ENCODE measurements at places on chromosomes 16 and 17.
A peak's percentile ranks its signal among the peaks of the same experiment; 100 is the strongest.

- no peak for DNase-seq
Observed at GRCh38 chr17:47969930-47970724, 786 bp upstream of the CDK5RAP3 start.

GRCh38 chr16:67451704-67452435, 20.9 kb downstream of the HSD11B2 start:
- DNase-seq: peak; percentile 36

- DNase-seq: no peak
Observed at GRCh38 chr17:2440930-2441329, 40.1 kb upstream of the MNT start.

DNA sequence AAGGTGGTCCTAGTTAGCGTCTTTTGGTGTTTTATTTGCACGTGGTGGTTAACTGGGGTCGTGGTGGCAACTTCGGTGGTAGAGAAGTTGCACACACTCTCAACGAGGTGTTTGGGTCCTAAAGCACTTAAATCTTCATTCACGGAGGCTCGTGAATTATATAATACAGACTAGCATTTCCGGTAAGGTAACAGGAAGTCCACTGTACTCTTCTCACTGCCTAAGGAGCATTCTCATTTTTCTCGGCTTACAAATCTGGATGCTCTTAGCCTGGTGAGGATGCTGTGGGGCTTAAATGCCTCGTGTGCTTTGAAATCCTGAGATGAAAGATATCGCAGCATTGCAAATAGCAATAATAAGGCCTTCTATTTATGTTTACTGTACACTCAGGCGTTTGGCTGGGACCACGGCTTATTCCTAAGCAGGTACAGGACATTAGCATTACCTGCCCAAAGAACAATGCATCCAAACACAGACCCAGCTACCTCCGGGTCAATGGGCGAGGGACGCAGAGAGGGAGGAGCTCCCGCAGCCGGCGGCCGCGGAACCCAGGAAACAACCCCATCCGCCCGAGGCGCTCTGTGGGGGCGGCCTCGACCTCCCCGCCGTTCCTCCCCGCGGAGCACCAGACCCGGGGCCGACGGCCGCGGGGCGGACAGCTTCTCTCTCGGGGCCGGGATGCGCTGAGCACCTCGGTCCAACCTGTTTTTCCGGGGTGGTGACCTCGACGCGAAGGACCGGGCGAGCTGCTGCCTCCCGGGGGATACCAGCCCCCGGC, 856 bp downstream of the DNAJA2 start:
- peak; percentile 17 for DNase-seq

GRCh38 chr17:21689604-21690003, 2.7 kb upstream of the KCNJ18 start:
- DNase-seq: no peak

DNA sequence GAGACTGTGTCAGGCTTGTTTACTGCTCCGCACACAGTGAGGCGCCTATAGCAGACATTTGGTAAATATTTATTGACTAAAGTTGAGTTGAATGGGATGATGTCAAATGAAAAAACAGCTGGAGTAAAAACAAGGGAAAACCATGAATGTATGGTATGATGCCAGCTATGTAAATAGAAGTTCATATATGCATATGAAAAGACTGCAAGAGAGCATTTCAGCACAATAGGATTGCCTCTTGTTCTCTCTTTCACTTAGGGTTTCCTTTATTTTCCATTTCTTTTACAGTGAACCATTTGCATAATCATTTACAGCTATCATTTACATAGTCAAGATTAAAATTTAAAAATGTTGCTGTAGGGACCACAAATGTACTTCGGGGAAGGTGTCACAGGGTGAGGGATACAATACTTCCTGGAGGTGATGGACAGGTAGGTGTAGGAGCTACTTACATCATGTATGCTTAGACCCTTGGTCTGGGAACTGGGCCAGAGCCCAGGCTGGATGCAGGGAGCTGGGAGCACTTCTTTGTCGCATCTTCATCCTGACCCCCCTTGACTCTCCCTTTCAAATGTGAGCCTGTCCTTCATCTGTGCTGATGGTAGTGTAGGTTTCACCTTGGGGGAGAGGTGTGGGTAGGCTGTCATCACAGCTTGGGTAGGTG, 113.3 kb downstream of the UTP18 start:
- DNase-seq: no peak

DNA sequence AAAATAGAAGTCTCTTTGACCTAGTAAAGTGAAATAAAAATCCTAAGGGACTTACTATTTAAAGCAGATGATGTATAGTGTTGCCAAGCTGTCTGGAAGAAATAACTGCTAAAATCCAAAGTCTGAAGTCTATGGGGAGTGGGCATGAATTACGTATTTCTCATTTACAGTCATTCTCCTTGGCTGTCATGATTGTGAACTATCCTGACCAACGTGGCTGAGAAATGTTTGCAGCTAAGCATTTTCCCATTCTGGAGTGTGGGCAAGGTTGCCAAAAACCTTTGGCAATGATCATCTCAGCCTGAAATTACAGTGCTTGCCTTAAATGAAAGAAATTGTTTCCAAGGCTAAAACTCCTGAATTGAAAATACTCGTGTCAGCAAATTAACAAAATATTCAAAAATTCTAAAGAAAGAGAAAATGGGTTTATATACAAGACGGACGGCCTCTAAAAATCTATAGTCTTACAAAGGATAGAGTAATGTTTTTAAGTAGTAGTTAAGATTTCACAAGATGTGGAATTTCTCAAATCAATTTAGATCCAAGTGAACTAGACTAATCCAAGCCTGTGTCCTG, 77.0 kb downstream of the CACNG1 start:
- no peak for DNase-seq

GRCh38 chr17:77332034-77332971, 191.5 kb downstream of the SEC14L1 start:
- DNase-seq: no peak

DNA sequence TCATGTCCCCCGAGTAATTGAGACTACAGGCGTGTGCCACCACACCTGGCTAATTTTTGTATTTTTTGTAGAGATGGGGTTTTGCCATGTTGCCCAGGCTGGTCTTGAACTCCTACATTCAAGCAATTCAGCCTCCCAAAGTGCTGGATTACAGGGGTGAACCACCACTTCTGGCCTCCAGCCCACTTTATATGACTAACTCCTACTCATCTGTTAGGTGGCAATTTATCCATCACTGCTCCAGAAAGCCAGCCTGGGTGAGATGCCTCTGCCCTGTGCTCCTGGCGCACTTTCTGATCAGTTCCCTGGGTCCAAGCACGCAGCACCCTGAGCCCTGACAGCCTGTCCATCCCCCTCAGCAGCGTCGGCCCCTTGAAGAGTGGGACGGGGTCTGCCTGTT, 29.4 kb downstream of the ADAM11 start:
- no peak for DNase-seq

DNA sequence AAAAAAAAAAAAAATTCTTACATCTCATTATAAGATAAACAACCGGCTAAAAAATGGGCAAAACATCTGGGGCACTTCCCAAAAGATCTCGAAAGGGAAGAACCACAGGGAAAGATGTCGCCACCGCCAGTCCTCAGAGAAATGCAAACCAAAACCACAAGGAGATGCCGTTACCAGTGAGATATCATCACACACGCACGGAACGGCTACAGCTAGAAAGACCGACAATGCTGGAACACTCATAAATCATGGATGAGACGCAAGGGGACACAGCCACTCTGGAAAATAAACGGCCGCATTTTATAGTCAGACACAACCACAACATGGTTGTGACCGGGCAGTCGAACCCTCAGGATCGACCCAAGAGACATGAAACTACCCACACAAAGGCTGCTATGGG, 24.5 kb downstream of the WDR45B start:
- DNase-seq: no peak

- no peak for DNase-seq
Observed at GRCh38 chr17:19264681-19265080, 27.5 kb downstream of the EPN2 start.

DNA sequence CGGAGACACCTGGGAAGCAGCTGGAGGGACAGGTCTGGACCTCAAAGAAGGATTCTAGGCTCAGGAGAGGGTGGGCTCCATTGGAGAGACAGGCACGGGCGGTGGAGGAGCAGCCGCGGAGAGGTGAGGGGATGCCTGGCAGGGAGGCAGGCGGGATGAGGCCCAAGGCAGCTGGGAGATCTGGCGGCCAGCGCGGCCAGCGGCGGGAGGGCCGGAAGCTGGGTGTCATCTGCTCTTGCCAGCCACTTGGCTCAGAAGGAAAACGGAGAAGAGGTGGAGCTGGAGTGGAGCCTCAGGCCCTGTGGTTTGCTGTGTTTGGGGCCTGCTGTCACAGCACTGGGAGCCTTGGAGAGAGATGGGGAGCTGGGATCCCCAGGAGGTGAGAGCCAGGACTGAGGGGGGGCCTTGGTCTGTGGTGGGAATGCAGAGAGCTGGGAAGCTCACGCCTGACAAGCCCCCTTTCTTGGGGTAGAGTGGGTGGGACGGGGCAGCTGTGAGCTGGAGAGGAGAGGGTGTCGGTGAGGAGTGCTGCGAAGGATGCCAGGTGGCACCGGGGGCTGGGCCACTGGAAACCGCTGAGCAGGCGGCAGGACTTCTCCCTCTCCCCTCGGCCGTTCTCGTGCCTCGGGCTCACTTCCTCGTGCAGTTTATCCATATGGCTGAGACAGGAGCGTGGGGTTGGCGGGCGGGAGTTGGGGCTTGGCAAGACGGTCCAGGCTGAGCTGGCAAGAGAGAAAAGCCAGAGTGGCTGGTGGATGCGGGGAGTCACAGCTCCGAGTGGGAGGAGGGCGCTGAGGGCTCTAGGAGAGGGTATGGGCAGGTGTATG, 8.0 kb downstream of the TBC1D24 start:
- peak; percentile 60 for DNase-seq

DNA sequence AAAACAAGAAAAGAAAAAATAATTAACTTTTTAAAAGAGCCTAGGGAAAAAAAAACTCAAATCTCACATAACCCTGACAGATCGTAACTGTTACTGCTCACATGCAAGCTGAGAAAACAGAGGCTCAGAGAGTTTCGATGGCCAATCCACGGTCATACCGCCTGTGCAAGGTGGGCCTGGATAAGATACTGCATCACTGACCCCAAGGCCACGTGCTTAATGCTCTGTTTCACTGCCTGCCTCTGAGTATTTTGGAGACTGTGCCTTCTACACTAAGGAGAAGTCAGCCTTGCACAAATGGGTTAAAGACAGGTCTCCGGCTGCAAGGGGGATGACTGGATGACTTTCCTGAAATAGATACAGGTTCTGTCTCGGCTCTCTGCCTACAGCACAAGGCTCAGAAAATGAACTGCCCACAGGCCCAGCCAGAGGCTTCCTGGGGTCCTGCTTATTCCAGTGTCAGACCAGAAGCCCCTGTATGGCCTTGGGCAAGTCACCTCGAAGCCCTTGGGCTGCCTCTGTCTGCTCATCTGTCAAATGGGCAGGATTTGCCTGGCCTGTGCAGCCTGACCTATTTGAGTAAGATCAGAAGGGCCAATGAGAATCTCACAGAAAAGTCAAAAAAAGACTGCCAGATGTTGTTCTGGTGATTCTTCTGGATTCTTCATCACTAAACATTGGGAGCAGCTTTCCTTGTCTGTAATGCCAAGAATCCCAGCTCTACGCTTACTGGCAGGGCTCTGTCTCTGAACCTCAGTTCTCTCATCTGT, 25.8 kb downstream of the CNGB1 start:
- no peak for DNase-seq

DNA sequence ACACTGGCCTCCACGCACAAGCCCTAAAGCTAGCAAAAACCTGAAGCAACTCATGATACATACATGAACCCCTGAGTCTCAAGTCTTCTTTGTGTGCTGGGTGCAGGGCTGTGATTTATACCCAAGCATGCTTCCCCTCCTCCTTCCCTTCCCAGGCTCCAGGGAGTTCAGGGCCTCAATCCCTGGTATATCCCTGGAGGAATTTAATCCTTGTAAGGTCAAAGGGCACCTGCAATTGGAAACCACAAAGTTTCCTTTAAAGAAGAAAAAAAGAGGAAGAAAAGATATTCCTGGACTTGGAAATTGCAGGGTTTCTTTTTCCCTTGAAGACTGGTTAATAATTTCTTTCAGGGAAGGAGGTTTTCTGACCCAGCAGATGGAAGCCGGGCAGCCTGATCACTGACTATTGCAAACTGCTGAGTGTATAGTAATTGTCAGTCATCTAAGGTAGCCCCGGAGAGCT, 182.3 kb downstream of the AATF start:
- no peak for DNase-seq

- no peak for DNase-seq
Observed at GRCh38 chr17:27950995-27951394, 57.8 kb upstream of the LYRM9 start.

GRCh38 chr16:49277766-49278566, 3.7 kb downstream of the CBLN1 start:
- no peak for DNase-seq

GRCh38 chr17:76038050-76038449, 10.9 kb upstream of the EVPL start:
- DNase-seq: no peak

- DNase-seq: no peak
Observed at GRCh38 chr16:187330-187729, 7.1 kb downstream of the HBQ1 start.

DNA sequence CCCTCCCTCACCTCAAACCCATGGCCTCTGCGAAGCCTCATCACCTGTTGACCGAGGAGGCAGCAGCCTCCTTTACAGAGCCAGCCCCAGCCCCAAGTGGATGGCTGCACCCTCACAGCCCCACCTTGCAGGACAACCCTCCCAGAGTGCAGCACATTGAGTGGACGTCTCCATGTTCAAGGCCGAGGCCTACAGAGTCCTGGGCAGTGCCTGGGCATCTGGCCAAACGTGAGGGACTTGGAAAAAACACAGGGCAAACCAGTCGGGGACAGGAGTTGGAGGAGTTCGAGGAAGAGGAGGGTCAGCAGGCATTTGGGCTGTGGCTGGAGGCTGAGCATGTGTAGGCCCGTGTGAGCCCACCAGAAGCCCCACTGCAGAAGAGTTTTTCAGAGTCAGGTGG, 39.6 kb downstream of the ACTG1 start:
- DNase-seq: no peak

DNA sequence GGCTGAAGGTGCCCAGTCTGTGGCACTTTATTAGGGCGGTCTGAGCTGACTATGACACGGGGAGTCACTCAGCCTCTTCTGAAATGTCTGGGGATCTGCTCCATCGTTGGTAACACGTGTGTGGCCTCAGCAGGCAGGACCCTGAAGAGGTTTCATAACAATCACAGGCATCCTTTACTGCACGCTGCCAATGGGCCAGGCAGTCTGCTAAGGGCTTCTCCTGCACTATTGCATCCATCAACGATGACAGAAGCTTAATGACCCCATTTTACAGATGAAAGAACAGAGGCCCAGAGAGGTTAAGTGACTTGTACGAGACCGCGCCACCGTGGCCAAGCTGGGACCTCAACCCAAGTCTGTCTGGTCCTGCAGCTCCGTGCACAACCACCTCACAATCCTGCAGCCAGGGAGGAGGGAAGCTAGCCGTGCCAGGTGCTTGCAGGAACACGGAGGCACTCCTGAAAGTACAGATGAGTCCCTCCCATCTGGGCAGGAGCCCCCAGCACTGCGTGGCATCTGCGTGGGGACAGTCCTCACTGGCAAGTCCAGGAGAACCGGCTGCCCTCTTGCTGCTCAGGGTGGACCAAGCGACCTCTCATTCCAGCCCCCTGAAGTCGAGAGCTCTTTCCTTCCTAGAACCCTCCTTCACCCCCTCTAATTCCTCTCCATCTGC, 40.0 kb downstream of the RPH3AL start:
- no peak for DNase-seq
